SK-N-SH (cell line): ENCODE measurements at places on chromosomes 13 and 19.

DNA sequence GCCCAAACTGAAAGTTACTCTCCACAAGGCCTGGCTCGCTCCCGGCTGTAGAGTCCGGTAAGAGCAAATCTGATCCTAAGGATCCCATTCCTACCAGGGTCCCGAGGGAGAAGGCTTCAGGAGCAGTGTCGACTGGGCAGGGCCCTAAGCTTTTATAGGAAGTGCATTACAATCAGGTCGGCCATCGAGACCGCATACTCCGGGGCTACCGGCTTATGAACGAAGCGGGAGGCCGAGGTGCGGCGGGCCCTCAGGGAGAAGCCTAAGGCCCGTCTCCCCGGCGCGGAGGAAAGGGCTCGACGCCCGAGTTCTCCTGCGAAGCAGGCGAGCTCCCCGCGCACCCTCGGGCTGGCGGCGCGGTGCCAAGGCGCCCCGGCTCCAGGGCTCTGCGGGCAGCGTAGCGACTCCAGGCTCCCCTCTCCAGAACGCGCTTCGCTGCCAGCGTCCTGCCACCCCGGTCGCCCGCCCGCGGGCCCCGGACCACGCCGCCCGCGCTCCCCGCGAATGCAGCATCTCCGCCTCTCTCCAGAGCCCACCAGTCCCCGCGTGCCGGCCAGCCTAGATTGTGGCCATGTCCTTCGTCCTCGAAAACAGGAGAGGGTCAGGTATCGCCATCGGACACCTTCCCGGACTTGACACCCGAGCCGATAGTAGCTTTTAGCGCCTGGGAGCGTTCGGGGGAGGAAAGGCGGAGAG, 1.4 kb downstream of the EFNB2 start:
- DNase-seq = peak; percentile 64

- DNase-seq = peak; percentile 65
Observed at GRCh38 chr19:2841855-2842574, 740 bp downstream of the ZNF555 start.

DNA sequence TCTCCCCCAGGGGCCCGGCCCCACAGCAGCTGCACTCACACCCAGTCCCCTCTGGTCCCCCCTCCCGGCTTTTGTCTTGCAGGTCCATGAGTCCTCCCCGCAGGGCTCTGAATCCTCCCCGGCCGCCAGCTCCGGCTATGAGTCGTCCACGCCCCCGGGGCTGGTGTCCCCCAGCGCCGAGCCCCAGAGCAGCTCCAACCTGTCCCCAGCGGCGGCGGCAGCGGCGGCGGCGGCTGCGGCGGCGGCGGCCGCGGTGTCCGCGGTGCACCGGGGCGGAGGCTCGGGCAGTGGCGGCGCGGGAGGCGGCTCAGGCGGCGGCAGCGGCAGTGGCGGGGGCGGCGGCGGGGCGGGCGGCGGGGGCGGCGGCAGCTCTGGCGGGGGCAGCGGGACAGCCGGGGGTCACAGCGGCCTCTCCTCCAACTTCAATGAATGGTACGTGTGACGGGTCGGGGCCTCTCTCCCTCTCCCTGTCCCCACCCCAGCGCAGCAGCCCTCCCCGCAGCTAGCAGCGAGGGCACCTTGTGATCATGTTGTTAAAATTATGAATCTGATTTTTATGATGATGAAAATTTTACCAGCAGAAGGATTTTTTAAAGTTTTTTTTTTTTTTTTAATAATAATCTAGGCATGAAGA, 3.8 kb downstream of the ZIC2 start:
- DNase-seq = no peak

DNA sequence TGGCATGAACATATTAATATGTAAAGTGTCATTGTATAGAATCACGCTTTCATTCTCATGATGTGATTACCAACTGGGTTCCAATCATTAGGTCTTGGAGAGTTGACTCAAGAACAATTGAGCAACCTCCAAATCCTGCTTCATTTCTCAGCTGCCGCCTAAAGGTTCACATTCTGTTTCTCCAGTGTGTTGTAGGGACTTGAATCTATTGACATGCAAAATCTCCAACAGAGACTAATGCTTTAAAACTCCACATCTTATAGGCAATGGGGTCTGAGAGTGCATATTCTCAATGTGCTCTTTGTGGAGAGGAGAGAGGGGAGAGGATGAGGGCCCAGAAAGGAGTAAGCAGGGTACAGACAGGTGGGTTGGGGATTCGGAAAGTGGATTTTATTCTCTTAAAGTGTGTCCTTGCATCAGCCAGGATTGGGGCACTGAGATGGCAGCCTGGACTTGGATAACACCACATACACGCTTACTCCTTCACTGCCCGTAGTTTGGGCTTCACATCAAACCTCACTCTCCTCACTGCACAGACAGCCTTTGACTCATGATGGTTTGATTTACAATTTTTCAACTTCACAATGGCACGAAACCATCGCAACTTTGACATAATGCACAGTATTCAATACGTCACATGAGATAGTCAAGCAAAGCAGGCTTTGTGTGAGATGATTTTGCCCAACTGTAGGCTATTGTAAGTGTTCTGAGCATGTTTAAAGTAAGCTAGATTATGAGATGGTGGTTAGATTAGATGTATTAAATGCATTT, 241.3 kb upstream of the IRS2 start:
- no peak for DNase-seq

- DNase-seq = no peak
Observed at GRCh38 chr13:40271271-40271885, 395.1 kb downstream of the FOXO1 start.

- DNase-seq = no peak
Observed at GRCh38 chr19:4077800-4078684, 11.3 kb upstream of the ZBTB7A start.

DNA sequence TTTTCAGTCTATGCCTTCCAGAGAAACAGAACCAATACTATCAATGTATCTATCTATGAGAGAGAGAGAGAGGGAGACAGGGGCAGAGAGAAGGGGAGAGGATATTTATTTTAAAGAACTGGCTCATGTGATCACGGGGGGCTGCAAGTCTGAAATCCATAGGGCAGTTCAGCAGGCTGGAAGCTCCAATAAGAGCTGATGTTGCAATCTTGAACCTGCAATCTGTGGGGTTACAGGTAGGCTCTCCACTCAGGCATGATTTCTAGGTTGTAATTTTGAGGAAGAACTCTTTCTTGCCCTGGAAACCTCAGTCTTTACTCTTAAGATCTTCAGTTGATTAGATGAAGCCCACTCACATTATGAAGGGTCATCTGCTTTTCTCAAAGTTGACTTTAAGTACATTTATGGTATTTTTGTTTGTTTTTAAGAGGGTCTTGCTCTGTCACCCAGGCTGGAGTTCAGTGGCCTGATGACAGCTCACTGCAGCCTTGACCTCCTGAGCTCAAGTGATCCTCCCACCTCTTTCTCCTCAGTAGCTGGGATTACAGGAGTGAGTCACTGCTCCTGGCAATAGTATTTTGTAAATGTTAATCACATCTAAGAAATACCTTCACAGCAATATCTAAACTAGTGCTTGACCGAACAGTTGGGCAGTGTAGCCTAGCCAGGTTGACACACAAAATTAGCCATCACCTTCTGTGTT, 376.4 kb downstream of the FGF9 start:
- DNase-seq = no peak

- DNase-seq = no peak
Observed at GRCh38 chr19:13963603-13964105, 11.3 kb downstream of the DCAF15 start.

- no peak for DNase-seq
Observed at GRCh38 chr19:42295342-42295741, 6.6 kb upstream of the PRR19 start.

- no peak for DNase-seq
Observed at GRCh38 chr19:48090281-48090802, 20.3 kb downstream of the PLA2G4C start.

GRCh38 chr19:18636969-18637629, at the start of gene KLHL26:
KLHL26 (plus strand) TSS chr19:18637028; CDS start chr19:18637055, 27 bp downstream.
- no peak for DNase-seq

GRCh38 chr13:36183901-36184300, 30.5 kb downstream of the SOHLH2 start:
- no peak for DNase-seq

- DNase-seq = no peak
Observed at GRCh38 chr13:48162217-48162616, 67.3 kb upstream of the MED4 start.

DNA sequence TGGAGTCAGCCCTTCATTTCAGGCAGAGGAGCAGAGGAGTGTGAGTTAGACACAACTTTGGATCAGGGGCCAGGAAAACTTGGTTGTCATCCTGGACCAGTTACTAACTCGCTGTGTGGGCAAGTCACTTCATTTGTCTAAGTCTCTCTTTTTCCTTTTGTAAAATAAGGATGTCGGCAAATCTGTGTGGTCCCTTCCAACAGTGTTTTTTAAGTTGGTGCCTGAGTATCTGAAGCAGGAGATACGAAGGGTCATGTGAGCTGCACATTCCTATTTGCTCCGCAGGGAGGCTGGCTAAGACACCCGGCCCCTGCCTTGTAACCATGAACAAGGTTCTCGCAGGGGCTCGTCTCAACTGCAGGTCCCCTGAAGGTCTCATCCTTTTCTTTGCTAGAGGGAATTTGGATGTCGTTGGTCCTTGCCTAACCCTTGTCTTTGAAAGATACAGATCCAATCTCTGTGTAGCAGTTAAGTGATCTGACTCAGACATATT, 64.3 kb downstream of the LRCH1 start:
- DNase-seq = no peak

DNA sequence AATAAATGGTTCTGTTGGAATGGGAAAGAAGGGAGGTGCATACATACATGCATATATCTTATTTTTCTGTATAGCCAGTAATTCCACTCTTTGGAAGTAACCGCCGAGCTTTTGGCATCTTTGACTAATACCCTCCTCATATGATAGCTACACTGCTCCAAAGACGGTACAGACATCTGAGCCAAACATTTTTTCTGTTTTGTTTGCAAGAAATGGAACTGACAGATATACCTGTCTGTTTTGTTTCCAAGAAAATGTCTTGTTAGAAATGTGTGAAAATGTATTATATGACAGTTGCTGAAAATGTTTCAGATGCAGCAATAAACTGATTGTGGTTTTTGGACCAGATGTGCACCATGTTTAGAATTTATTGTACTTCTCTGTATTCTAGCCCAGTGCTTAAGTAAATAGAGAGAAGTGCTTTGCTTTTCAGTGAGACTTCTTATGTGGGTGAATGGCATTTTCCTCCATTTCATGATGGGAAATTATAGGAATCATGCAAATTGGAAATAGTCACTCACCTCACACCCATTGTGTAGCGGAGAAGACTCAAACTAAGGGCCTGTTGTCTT, 396.9 kb downstream of the KCNRG start:
- DNase-seq = no peak

DNA sequence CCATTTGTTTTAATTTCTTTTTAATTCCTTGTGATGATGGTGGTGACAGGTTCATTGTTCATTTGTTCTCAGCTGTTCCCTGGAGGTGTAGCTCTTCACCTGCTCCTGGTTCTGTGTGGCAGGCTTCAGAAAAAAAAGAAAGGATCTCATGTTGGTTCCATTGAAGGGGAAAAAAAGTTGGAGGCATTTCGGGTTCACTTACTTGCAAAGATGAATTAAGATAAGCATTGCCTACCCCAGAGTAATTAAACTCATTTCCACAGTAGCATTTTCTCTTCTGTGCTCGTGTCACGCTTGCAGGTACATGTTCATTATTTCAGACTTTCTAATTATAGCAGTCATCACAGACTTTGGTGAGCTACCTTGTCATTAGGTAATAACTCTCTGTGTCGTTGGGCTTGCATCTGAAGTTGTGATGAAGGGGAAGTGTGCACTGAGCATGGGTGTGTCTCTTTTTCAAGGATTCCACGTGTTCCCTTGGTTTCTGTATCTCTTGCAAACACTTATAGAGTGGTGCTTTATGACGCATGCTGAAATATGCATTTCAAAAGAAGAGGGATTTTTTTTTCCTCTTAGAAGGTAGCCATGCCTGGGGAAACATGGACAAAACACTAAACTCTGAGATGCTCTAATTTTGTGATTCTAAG, 69.1 kb downstream of the MTUS2 start:
- no peak for DNase-seq

DNA sequence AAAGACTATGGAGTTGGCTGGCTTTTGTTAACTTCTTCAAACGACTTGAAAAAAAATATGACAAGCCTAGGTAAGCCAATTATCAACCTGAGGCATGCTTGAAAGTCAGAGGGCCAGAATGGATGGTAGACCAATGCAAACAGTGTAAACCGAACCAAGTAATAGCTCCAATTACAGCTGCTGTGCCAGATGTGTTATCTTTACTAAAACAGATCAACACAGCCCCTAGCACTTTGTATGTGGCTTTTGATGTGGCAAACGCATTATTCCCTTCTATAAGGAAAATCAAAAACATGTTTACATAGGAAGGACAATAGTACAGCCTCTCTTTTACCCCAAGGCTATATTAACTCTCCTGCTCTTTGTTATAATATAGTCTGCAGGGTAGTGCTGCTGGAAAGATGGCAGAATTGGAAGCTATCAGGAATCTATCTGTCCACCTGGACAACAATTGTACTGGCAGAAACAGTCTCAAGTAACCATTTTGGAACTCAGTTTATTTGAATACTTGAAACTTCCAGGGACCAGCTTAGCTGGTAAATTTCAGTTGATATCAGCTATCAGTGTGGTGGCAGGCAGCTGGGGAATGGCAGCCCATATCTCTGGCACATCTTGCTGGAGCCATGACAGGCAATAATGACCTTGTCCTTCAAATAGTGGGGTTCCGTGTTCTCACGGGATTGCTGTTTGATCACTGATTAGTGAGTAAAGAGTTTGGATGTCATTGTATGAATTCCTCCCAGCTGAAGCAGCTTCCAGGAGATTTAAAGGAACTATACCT, 144.4 kb upstream of the WASF3 start:
- DNase-seq = peak; percentile 52

DNA sequence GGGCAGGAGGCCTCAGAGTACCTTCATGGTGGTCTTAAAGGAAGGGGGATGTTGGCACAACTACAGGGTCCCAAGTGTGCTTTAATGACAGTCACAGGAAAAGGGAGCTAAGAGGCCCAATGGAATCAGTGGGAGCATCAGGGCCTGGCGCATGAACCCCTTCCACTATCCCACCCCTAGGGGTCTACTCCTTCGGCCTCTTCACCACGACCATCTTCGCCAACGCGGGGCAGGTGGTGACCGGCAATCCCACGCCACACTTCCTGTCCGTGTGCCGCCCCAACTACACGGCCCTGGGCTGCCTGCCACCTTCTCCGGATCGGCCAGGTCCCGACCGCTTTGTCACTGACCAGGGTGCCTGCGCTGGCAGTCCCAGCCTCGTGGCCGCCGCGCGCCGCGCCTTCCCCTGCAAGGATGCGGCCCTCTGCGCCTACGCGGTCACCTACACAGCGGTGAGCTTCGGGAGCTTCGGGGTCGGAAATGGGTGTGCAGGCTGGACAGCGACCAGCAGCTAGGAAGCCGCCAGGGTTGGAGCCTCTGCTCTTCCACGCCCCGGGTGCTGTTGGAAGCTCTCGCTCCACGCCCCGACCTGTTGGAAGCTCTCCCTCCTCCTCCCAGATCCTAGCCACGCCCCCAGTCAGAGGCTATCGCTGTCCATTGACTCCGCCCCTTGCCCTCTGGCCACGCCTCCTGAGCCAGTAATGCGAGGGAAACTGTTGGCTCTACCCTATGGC, 6.0 kb downstream of the PLPPR2 start:
- DNase-seq = peak; percentile 74

GRCh38 chr19:28436320-28436719, 776.6 kb downstream of the UQCRFS1 start:
- DNase-seq = no peak

GRCh38 chr13:26560456-26560855, 3.0 kb downstream of the WASF3 start:
- DNase-seq = peak; percentile 40

GRCh38 chr19:13966684-13967128, 14.4 kb downstream of the DCAF15 start:
- DNase-seq = no peak

- DNase-seq = no peak
Observed at GRCh38 chr13:75879656-75880055, 243.5 kb downstream of the LMO7 start.
